ENCODE measurements at places on chromosomes 2 and 18.

- DNase-seq, result no peak
Observed at GRCh38 chr2:104851291-104852089, 2.4 kb upstream of the POU3F3 start.

DNA sequence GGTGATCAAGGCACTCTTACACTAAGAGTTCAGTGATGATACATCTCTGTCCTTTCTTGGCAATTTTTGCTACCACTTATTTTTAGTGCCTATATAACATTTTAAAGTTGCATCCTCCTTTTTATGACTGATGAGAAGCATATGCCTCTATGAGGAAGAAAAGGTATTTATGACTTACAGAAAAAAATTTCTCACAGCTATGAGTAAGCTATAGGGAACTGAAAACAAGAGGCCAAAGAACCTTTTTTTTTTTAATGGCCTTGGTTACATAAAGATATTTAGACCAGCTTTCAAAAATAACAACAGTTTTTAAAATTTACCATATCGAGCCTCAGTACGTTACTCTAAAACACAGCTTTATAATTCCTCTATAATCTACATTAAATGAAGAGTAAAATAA lies 21.3 kb downstream of the MBD5 start:
- no peak for DNase-seq

GRCh38 chr2:200125444-200126284 lies 170.3 kb downstream of the MAIP1 start:
- no peak for DNase-seq

DNA sequence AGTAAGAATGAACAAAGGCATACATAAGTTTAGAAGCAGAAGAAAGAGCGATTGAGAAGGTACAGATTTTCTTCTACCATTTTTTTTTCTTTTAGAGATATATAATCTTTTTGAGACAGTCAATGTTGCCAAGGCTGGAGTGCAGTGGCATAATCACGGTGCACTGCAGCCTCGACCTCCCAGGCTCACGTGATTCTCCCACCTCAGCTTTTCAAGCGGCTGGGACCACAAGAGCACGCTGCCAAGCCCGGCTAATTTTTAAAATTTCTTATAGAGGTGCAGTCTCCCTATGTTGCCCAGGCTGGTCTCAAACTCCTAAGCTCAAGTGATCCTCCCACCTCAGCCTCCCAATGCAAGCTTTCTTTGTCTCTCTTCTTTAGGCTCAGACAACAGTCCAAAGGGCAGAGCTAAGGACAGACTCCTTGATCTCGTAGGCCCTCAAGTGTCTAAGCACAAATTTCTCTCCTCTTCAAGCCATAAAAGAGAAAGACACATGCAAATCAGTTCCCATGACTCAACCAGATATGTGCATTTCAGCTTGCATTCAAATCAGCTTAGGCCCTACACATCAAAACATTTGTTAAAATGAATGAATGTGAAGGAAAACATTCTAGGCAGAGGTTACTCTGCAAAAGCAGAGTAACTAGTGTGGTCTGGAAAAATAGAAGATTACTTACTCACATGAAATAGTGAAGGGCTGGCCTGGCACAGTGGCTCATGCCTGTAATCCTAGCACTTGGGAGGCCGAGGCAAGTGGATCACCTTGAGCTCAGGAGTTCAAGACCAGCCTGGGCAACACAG lies 18.0 kb downstream of the ITSN2 start:
- DNase-seq, result no peak
